HTR-8/SVneo (cell line): ENCODE measurements at places on chromosomes 16 and 17.

- DNase-seq, result no peak
Measured at GRCh38 chr16:74439685-74440084, 18.4 kb upstream of the CLEC18B start.

DNA sequence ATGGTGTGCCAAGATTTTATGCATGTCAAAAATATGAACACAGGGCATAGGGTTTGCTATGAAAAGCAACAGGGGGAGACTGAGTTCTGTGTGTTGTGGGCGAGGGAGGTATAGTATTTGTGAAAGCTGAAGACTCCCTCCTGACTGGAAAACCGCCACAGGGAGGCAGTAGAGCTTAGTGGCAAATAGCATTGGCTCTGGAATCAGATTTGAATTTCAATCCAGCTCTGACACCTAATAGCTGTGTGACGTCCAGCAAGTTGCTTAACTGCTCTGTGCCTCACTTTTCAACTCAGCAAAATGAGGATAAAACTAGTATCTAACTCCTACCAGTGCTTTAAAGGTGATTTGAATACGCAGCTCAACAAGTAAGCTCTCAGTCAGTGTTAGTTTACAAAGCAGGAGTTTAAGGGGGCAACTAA, 22.0 kb downstream of the KPNA2 start:
- no peak for DNase-seq

GRCh38 chr16:13348416-13348815, 447.0 kb downstream of the SHISA9 start:
- no peak for DNase-seq

DNA sequence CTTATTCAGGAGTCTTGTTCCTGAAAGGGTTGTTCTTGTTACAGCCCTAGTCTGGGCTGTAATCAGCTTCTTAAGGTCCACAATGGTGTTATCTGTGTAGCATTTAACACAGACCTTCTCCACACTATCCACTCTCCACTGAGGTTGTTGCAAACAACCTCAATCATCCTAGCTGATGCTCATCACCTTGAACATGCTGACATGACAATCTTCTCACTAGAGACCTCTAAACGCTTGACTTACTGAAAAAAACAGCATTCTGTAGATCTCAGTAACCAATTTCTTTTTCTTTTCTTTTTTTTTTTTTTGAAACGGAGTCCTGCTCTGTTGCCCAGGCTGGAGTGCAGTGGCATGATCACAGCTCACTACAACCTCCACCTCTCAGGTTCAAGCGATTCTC, 3.6 kb downstream of the TNFRSF17 start:
- DNase-seq, result no peak

GRCh38 chr16:27772093-27772825, 222.3 kb downstream of the KATNIP start:
- DNase-seq, result no peak
